ENCODE measurements at places on chromosomes 5 and 9.

- DNase-seq: no peak
These were observed 53.7 kb upstream of the IER5L start for GRCh38 chr9:129231759-129232158.

DNA sequence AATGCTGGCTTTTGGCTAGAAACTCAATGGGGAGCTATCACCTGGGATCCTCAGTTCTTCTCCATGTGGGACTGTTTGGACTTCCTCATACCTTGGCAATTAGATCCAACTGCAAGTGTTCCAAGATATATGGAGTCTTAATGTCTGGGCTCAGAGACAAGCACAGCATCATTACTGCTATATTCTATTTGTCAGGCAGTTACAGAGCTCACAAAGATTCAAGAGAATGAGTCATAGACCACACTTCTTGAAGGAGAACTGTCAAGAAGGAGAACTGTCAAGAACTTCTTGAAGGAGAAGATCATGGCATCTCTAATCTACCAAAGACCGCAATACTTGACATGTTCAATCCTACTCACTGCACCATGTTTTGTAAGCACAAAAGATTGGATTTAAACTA is 106.8 kb upstream of the NREP start:
- no peak for DNase-seq

- DNase-seq: no peak
These were observed 234.9 kb upstream of the TARS1 start for GRCh38 chr5:33205727-33206410.

- DNase-seq: no peak
These were observed 39.8 kb downstream of the EMB start for GRCh38 chr5:50401336-50401735.

DNA sequence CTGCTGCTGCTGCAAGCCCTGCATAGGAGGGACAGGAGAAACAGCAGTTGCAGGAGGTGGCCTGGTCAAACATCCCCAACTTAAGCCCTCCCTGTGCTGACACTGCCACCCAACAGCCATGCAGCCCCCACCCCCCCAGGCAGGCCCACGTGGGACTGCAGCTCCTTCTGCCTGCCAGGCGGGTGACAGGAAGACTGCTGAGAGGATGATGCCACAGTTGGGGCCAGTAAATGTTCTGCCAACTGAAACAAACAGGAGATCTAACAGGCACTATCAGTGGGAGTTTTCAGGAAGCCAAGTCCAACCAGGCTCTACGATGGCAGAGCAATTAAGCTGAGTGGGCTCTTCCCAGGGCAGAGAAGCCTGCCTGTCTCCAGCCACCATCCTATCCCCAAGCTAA is 31.1 kb downstream of the DIRAS2 start:
- DNase-seq: no peak

DNA sequence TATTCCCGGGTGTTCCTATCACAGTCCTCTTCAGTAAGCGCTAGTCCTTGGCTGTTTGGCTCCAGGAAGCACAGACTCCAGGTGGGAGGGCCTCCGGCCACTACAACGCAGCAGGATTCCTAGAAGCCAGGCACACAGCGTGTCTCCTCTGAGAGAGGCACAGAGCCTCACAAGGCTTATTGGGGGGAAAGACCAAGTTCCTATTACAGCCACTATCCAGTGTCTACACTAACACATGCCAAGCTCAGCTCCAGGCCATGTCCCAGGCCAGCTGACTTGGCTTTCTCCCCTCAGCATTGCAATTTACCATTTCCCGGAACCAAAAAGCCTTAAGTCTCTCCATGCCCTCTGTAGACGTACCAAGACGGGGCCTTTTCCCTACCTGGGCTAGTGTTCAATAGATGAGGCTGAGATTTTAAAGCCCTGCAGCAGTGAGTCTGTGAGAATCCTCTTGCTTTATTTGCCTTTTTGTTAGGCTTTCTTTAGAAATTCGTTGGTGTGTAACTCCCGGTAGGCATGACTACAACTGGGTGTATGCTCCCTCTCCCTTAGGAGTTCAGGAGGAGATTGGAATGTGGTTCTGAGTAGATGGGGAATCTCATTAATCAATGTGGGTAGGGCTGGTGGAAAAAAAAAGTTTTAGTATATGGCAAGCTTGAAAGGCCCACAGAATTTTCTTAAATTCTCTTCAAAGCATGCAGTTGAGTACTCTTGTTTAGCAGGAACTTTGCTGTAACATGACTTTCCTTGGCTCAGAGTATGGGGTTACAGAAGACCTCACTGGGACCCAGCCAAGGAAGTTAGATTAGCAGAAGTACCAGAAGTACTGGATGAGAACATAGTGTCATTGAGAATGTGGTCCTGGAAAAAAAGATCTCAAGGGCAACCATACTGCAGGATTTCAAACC is 84.3 kb upstream of the SLC1A3 start:
- DNase-seq: no peak

DNA sequence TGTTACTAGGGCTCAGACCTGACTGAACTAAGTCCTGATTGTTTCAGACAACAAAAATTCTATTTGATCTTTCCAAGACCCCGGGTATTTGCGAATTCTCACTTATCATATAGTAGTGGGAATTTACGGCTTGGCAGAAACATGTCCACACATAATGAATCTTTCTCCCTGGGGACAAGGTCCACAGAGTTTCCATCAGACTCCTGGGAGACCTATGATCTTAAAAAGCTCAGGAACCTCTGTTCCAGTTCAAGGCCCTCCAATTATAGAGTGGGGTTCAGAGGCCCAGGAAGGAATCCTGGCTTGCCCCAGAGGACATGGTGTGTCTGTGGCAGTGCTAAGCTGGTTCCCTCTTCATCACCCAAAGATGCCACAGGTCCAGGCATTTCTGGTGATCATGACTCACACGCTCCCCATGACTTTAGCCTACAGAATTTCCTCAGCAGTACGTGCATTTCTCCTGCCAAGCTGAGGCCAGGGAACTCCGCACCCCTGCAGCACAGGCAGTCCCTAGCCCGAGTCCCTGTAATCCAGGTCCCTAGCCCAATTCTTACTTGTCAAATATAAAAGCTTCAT is 12.6 kb downstream of the RAPGEF1 start:
- DNase-seq: no peak

- DNase-seq: no peak
These were observed 606 bp downstream of the EEIG1 start for GRCh38 chr9:127980060-127980705.

DNA sequence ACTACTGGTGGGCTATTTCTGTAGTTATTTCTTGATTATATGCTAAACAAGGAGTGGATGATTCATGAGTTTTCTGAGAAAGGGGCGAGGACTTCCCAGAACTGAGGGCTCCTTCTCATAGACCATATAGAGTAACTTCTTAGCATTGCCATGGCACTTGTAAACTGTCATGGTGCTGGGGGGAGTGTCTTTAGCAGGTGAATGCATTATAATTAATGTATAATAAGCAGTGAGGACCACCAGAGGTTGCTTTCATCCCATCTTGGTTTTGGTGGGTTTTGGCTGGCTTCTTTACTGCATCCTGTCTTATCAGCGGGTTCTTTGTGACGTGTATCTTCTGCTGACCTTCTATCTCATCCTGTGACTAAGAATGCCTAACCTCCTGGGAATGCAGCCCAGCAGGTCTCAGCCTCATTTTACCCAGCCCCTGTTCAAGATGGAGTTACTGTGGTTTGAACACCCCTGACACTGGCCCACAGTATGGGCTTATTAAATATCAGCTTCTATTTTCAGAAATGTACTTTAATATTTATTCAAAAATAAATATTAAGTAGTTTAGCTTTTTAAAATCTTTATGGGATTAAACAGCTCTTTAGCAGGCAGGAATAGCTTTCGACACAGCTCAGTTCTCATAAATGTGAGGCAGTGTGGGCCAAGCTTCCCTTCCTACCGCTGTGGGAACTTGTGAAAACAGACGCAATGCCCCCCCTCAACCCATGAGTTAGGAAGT is 44.4 kb downstream of the GALNT12 start:
- DNase-seq: no peak

GRCh38 chr9:7166074-7166473 is 408.3 kb downstream of the KDM4C start:
- DNase-seq: no peak

DNA sequence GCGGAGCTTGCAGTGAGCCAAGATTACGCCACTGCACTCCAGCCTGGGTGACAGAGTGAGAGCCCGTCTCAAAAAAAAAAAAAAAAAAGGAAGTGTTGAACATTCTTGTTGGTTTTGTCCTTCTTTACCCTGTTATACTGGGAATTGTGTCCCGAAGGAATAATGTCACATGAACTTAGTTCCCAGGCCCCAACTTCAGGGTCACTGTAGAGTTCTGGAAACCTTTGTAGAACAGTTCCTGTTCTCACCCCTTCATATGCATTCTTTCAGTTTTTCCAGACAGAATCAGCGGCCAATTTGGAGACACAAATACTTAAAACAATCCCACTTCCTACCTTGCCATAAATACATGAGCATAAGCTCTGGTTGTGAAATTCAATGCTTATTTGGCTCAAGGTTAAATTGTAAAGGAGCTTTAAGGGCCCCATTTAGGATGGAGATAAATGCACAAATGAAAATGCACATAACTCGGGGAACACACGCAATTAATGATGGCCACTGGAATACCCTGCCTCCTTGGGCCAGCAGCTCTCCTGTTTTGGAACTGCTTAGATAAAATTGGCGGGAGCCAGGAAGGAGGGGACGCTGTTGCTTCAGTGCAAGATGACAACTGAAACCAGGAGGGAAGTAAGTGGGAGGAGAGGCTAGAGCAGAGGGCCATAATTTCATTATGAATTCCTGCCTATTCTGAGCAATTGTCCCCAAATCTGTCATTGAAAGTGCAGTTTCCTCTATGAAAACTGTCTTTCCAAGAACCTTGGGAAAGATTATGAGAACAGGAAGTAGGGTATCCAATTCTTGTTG is 153.7 kb downstream of the FGF1 start:
- DNase-seq: no peak

DNA sequence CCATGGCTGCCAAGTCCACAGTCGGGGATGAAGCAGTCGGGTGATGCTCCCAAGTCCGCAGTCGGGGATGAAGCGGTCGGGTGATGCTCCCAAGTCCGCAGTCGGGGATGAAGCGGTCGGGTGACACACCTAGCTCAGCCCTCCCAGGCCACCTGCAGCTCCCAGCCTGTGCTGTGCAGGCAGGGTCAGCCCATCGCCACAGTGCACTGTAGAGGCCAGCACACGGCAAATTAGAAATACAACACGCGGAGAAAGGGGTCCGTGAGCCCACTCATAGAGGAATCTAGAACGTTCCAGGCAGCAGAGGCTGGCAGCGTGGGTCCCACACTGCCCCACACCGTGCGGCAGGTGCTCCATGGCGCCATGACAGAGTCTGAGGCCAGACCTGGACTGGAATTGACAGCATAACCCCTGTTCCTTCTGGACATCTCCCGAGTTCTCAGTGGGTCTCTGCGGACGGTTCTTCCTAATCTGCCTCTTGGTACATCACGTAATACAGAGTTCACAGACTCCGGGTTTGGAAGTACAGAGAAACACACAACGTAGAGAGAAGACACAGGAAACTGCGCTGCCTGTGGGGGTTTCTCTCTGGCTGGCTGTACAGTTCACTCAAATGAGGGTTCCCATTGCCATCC is 7.7 kb upstream of the EXOC3 start:
- no peak for DNase-seq

GRCh38 chr5:138657360-138657759 is 82.2 kb upstream of the HSPA9 start:
- no peak for DNase-seq

- DNase-seq: no peak
These were observed 41.8 kb downstream of the MEF2C start for GRCh38 chr5:88841212-88841611.

DNA sequence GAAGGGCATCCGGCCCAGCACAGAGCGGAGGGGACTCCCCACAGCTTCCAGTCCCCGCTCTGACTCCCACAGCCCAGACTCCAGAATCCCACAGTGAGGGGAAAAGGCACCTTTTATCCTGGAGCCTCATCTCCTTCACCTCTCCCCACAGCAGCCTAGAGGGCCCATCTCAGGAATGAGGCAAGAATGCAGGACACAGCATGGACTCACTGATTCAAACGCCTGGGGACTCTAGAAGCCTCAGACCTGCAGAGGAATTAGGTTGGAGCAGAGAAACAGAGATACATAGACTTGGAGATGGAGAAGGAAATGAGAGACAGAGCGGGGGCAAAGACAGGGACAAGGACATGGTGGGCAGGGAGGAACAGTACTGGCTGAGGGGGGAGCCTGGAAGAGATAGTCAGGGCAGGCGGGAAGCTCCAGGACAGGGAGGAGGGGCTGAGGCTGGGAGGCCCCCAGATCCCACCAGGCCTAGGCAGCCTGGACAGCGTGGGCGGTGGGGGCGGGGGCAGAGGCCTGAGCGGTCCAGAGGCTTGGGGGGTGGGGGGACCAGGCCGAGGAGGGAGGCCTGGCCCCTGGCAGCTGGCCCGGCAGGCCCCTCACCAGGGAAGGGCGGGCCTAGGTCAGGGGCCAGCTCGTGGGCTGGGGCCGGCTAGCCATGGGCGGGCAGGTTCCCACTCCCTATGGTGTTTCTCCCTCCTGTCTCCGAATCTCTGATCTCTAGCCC is 15.8 kb downstream of the CNTFR start:
- DNase-seq: no peak

- DNase-seq: no peak
These were observed 13.6 kb downstream of the ROPN1L start for GRCh38 chr5:10455277-10455670.

- no peak for DNase-seq
These were observed 150.0 kb downstream of the NTRK2 start for GRCh38 chr9:84819491-84819991.

- no peak for DNase-seq
These were observed 5.4 kb upstream of the FAM120A start for GRCh38 chr9:93446073-93446472.

GRCh38 chr5:107512029-107512428 is 158.7 kb downstream of the EFNA5 start:
- DNase-seq: no peak

- DNase-seq: no peak
These were observed 65.2 kb upstream of the SPIN1 start for GRCh38 chr9:88322906-88323566.

GRCh38 chr5:138179277-138179857 is 455 bp downstream of the KIF20A start:
- no peak for DNase-seq

- DNase-seq: peak; percentile 3
These were observed 86.5 kb downstream of the ADGRV1 start for GRCh38 chr5:90645024-90645610.

DNA sequence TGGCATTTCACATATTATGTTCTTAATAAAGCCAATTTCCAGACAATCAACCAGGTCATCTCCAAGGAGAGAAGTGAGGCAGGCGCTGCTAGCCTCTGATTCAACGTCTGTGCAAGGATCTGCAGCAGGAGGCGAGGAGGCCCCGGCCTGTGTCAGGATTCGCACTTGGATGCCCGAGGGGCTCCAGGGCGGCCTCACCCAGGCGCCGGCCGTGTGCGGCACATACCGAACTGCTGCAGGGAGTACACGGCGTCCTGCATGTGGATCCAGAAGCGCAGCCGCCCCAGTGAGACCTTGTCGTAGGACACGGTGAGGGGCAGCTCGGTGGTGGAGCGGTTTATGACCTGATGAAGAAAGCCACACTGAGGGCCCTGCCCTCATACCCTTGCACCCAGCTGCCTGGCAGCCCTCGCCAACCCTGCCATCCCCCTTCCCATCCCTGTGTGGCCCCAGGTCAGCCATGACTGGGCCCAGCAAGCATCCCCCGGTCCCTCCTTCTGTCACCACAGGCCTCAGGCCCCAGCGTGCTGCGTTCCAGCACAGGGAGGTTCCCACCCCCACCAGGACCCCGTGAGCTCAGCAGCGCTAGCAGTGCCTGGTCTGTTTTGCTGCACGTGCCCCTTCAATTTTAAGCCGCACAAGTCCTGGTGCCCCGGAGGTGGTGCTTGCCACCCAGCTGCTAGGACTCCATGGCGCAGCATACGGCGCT is 9.9 kb downstream of the CLPTM1L start:
- no peak for DNase-seq

GRCh38 chr9:26415528-26415927 is 477.1 kb downstream of the CAAP1 start:
- no peak for DNase-seq

- no peak for DNase-seq
These were observed 489.4 kb downstream of the PRELID2 start for GRCh38 chr5:145345511-145346287.

All from HTR-8/SVneo (cell line).